ENCODE measurements at places on chromosomes 1 and 21. TPM values are rescaled to one million over a fixed set of nuclear protein-coding genes. Genes with fewer than 3 reads are reported as not detected.

The LORICRIN gene
- not detected for total RNA-seq

The KRTAP7-1 gene
- not detected for total RNA-seq

The APP gene
- 940 TPM for total RNA-seq

The LCE2C gene
- not detected for total RNA-seq

The PRRX1 gene
- 269 TPM for total RNA-seq

The CCDC185 gene
- not detected for total RNA-seq

The NBPF6 gene
- total RNA-seq = 0.10 TPM

The TNFAIP8L2 gene
- total RNA-seq = not detected

The CLIC6 gene
- not detected for total RNA-seq

The LCE2B gene
- total RNA-seq = not detected

The TPTE gene
- not detected for total RNA-seq

The KCNE2 gene
- total RNA-seq = not detected

The LIN28A gene
- total RNA-seq = not detected

The TMEM200B gene
- 4.3 TPM for total RNA-seq

The C1orf74 gene
- 2.4 TPM for total RNA-seq

The PRKAB2 gene
- 22.1 TPM for total RNA-seq

The AADACL3 gene
- total RNA-seq = not detected

The LDLRAP1 gene
- 41.6 TPM for total RNA-seq

The SIKE1 gene
- 68.0 TPM for total RNA-seq

The PPM1J gene
- total RNA-seq = 1.0 TPM

The OR6K3 gene
- total RNA-seq = not detected

The FCMR gene
- total RNA-seq = 0.13 TPM

The INAVA gene
- total RNA-seq = 0.03 TPM

The HLX gene
- 4.9 TPM for total RNA-seq

The KIAA1614 gene
- total RNA-seq = 8.8 TPM

The PODN gene
- total RNA-seq = 20.9 TPM

The NFASC gene
- total RNA-seq = 47.6 TPM

The C1orf185 gene
- total RNA-seq = not detected

The MAEL gene
- total RNA-seq = not detected

The KCNH1 gene
- 8.9 TPM for total RNA-seq

The A3GALT2 gene
- total RNA-seq = not detected

The UBL4B gene
- not detected for total RNA-seq

The POU3F1 gene
- total RNA-seq = not detected

The TNFRSF1B gene
- total RNA-seq = 4.5 TPM

The TESK2 gene
- total RNA-seq = 1.3 TPM

The CFHR4 gene
- total RNA-seq = not detected

The GUCA2B gene
- total RNA-seq = not detected

The CYP4X1 gene
- 1.2 TPM for total RNA-seq

All from smooth muscle cell of the pulmonary artery (primary cell).